ENCODE measurements at places on chromosomes 1 and 21. TPM values are rescaled to one million over a fixed set of nuclear protein-coding genes. Genes with fewer than 3 reads are reported as not detected.

Gene CGN
- total RNA-seq, result 4.9 TPM

DNA sequence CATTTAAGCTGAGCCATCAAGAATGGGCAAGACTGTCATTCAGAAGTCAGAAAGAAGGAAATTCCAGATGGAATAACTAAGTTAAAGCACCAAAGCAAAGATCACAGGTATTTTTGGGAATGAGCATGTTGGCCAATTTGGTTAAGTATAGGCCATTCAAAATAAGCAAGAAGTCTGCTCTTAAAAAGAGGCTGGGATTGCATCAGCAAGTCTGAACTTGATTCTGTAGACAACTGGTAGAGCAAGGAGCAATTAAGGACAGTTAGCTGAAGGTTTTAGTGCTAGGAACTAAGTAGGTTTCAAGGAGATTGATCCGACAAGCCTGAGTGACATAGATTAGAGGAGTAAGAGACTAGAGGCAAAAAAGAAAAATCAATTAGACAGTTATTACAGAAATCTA is 8.4 kb downstream of the ANKRD45 start:
- no peak for DNase-seq
- H3K4me1 ChIP-seq, result no peaks in the 10 kb centered on the region
- H3K36me3 ChIP-seq, result no peaks in the 10 kb centered on the region

DNA sequence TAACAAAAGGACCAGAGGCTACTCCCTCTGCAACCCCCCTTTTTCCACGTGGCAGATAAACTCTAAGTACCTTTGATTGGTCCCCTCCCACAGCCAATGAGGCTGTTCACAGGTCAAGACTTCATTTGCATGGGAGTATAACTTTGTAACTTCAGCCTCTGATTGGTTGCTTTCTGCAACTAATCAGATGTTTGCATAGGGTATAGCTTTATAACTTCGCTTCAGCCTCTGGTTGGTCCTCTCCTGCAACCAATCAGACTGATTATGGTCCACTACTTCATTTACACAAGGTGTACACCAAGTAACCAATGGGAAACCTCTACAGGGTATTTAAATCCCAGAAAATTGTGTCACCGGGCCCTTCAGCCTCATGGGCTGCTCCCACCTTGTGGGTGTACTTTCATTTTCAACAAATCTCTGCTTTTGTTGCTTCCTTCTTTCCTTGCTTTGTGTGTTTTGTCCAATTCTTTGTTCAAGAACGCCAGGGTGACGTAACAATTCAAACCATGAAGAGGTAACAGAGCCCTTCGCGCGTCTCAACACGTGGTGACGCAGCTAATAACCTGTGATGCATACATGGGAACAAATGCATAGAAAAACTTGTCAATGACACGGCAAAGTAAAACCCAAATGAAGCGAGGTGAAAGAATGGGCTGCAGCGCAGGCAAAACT is 47.2 kb downstream of the VPS26C start:
- no peak overlapping the region for H3K4me3 ChIP-seq
- H3K36me3 ChIP-seq, result peaks cover 17% of the 10 kb centered on the region
- H3K4me1 ChIP-seq, result no peaks in the 10 kb centered on the region

Gene ZNF683
- total RNA-seq, result not detected

GRCh38 chr1:218996362-218996761 is 177.3 kb upstream of the LYPLAL1 start:
- H3K27me3 ChIP-seq, result no peaks in the 10 kb centered on the region
- H3K27ac ChIP-seq, result no peak overlapping the region
- H3K36me3 ChIP-seq, result no peaks in the 10 kb centered on the region
- DNase-seq, result no peak

GRCh38 chr21:24272521-24272938 is 1334.8 kb downstream of the MRPL39 start:
- peaks cover 22% of the 10 kb centered on the region for H3K4me1 ChIP-seq
- DNase-seq, result no peak
- no peak overlapping the region for H3K4me3 ChIP-seq
- no peaks in the 10 kb centered on the region for H3K27me3 ChIP-seq
- no peak overlapping the region for H3K27ac ChIP-seq

- H3K36me3 ChIP-seq, result no peaks in the 10 kb centered on the region
- DNase-seq, result no peak
- H3K4me1 ChIP-seq, result peaks cover 49% of the 10 kb centered on the region
- no peaks in the 10 kb centered on the region for H3K27me3 ChIP-seq
These were observed 79.5 kb downstream of the JAK1 start for GRCh38 chr1:64886877-64887276.

DNA sequence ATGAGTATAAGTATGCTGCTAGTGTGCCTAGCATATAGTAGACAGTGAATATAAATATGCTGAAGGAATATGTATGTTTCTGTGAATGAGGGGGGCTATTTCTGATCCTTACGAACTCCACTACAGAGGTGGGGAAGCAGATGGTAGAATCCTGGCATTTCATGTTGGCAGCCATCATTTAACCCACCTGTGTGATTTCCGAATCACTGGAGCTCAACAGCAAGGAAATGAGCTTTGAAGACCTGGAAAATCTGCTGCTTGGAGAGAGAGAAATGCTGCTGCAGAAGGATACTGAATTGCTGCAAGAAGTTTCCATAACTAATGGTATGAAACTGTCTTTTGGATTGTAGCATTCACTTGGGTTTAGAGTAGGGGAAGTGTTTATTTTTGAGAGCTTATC is 83.5 kb downstream of the RABGAP1L start:
- no peaks in the 10 kb centered on the region for H3K36me3 ChIP-seq
- DNase-seq, result no peak
- no peak overlapping the region for H3K27ac ChIP-seq
- no peak overlapping the region for H3K4me3 ChIP-seq
- H3K4me1 ChIP-seq, result peaks cover 2% of the 10 kb centered on the region

GRCh38 chr1:25538191-25538767 is 5.1 kb upstream of the LDLRAP1 start:
- H3K27ac ChIP-seq, result no peak overlapping the region
- H3K4me1 ChIP-seq, result no peaks in the 10 kb centered on the region
- H3K36me3 ChIP-seq, result no peaks in the 10 kb centered on the region
- no peak for DNase-seq

GRCh38 chr1:203057911-203058675 is 27.7 kb downstream of the MYOG start:
- no peak for DNase-seq
- H3K27ac ChIP-seq, result no peak overlapping the region
- peaks cover 73% of the 10 kb centered on the region for H3K36me3 ChIP-seq
- no peaks in the 10 kb centered on the region for H3K27me3 ChIP-seq
- H3K4me3 ChIP-seq, result no peak overlapping the region
- no peaks in the 10 kb centered on the region for H3K4me1 ChIP-seq

GRCh38 chr1:54328066-54328636 is 78.0 kb downstream of the SSBP3 start:
- H3K27ac ChIP-seq, result no peak overlapping the region
- H3K36me3 ChIP-seq, result no peaks in the 10 kb centered on the region
- peaks cover 93% of the 10 kb centered on the region for H3K4me1 ChIP-seq
- DNase-seq, result no peak
- H3K4me3 ChIP-seq, result no peak overlapping the region

DNA sequence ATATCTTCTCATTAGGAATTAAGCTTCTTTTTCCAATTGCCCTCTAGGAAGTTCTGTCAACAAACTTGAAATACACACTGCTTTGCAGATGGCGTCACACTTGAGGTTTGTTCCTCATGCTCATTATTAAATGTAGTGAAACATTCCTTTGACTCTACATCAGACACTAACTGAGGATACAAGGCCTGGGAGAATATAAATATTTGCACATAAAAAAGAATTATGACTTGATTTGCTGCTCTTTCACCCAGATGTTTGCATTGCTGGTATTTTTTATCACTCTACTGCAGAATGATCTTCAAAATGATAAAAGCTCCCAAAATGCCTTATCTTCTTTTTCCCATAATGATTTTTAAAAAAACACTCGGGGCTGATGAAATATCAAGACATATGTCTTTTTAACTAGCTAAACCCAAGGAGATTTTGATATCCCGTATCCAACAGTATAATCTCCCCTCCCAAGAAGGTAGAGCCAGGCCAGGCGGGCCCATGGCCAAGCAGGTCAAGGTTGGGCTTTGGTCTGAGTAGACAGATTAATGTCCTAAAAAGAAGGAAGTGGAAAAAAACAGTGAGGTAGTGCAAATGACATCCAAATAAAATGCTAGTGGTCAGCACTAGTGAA is 264.6 kb downstream of the HHIPL2 start:
- H3K27me3 ChIP-seq, result no peaks in the 10 kb centered on the region
- no peak for DNase-seq

GRCh38 chr21:44958471-44959191 is 18.8 kb downstream of the SLX9 start:
- H3K4me1 ChIP-seq, result peaks cover 12% of the 10 kb centered on the region
- H3K27ac ChIP-seq, result peak overlapping the region; percentile 26
- H3K36me3 ChIP-seq, result peaks cover 11% of the 10 kb centered on the region
- no peaks in the 10 kb centered on the region for H3K27me3 ChIP-seq
- H3K4me3 ChIP-seq, result no peak overlapping the region

- H3K4me3 ChIP-seq, result peak overlapping the region; percentile 24
- no peak overlapping the region for H3K27ac ChIP-seq
- peaks cover 70% of the 10 kb centered on the region for H3K27me3 ChIP-seq
- DNase-seq, result peak; percentile 55
- no peaks in the 10 kb centered on the region for H3K4me1 ChIP-seq
These were observed 898 bp downstream of the MFSD2A start for GRCh38 chr1:39955547-39956539.

- H3K36me3 ChIP-seq, result no peaks in the 10 kb centered on the region
- peak; percentile 75 for DNase-seq
- H3K27me3 ChIP-seq, result no peaks in the 10 kb centered on the region
These were observed 350.3 kb upstream of the LYPLAL1 start for GRCh38 chr1:218823291-218823900.

DNA sequence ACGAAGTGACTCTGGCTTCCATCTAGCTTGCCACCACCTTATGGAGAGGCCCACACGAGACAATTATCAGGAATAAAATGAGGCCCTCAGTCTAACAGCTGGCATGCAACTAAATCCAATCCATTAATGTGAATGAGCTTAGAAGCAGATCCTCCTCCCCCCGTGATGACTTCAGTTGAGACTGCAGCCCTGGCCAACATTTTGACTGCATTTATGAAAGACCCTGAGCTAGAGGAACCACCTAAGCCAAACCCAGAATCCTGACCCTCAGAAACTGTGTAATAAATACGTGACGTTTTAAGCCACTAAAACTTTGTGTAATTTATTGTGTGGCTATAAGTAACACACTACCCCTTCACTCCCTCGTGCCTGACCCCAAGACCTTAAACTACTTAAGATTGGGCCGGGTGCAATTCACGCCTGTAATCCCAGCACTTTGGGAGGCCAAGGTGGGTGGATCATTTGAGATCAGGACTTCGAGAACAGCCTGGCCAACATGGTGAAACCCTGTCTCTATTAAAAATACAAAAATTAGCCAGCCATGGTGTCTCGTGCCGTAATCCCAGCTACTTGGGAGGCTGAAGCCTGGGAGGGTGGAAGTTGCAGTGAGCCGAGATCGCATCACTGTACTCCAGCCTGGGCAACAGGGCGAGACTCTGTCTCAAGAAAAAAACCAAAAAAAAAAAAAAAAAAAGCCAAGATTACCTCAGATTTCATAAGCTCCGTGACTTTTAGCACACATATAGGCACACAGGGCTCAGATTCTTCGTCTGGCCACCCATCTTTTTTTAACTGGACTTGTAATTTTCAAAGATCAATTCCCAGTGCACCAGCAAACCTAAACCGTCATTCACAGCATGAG is 72.5 kb downstream of the ENAH start:
- no peak overlapping the region for H3K4me3 ChIP-seq
- H3K27me3 ChIP-seq, result no peaks in the 10 kb centered on the region
- no peak for DNase-seq
- H3K36me3 ChIP-seq, result no peaks in the 10 kb centered on the region

Gene PIK3CD
- total RNA-seq, result 7.9 TPM

DNA sequence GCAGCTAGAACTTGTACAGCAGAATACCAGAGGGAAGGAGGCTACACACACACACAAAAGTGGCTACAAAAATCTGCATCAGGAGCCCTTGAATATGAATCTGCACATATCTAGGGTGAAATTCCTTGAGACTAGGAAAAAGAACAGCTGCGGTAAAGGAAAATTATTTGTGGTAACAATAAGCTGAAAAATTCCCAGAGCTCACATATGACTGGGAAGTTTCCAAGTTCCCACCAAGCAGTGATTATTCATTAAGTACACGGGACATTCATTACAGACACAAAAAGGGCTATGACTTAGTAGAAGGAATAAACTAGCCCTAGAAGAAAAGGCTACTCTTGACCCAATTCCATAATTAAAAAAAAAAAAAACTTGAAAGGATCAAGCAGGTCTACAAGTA is 149.5 kb upstream of the BACE2 start:
- H3K4me1 ChIP-seq, result no peaks in the 10 kb centered on the region
- H3K27ac ChIP-seq, result no peak overlapping the region
- no peak for DNase-seq
- no peaks in the 10 kb centered on the region for H3K36me3 ChIP-seq
- no peak overlapping the region for H3K4me3 ChIP-seq

Gene DFFB
- 9.7 TPM for total RNA-seq

Gene ADCY10
- 0.69 TPM for total RNA-seq

GRCh38 chr1:44060830-44061267 is 29.6 kb upstream of the SLC6A9 start:
- no peaks in the 10 kb centered on the region for H3K36me3 ChIP-seq
- H3K4me1 ChIP-seq, result peaks cover 16% of the 10 kb centered on the region
- no peak for DNase-seq

GRCh38 chr1:77925518-77925917 is 37.1 kb downstream of the NEXN start:
- no peaks in the 10 kb centered on the region for H3K27me3 ChIP-seq
- H3K27ac ChIP-seq, result no peak overlapping the region
- peak; percentile 70 for DNase-seq

All from cardiac muscle cell (in vitro differentiated cells and primary cell).